Right kidney (tissue), 9 donors: ENCODE measurements at places on chromosomes 5 and 9.

DNA sequence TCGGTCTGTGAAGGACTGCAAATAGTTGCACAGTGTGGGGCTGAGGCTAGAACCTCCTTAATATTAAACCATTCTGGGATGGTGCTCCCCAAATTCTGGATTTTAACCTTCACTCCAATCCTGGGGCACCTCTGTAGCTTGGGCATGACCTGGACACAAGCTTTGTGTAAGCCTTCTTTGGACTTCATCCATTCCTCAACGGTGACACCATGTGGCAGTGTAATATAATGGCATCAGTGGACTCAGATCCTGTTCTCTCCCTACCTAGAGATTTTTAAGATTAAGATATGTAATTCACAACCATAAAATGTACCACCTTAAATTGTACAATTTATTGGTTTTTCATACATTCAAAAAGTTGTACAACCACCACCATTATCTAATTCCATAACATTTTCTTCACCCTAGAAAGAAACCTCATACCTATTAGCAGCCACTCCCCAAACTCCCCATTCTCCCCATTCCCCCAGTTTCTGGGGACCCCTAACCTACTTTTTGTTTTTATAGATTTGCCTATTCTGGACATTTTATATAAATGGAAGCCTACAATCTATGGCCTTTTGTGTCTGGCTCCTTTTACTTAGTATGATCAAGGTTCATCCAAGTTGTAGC lies 4.8 kb upstream of the PLGRKT start:
- peak; percentile 3 for DNase-seq

GRCh38 chr9:124045076-124045829 lies 33.7 kb downstream of the LHX2 start:
- DNase-seq: no peak

GRCh38 chr9:124125651-124125977 lies 114.0 kb downstream of the LHX2 start:
- no peak for DNase-seq

DNA sequence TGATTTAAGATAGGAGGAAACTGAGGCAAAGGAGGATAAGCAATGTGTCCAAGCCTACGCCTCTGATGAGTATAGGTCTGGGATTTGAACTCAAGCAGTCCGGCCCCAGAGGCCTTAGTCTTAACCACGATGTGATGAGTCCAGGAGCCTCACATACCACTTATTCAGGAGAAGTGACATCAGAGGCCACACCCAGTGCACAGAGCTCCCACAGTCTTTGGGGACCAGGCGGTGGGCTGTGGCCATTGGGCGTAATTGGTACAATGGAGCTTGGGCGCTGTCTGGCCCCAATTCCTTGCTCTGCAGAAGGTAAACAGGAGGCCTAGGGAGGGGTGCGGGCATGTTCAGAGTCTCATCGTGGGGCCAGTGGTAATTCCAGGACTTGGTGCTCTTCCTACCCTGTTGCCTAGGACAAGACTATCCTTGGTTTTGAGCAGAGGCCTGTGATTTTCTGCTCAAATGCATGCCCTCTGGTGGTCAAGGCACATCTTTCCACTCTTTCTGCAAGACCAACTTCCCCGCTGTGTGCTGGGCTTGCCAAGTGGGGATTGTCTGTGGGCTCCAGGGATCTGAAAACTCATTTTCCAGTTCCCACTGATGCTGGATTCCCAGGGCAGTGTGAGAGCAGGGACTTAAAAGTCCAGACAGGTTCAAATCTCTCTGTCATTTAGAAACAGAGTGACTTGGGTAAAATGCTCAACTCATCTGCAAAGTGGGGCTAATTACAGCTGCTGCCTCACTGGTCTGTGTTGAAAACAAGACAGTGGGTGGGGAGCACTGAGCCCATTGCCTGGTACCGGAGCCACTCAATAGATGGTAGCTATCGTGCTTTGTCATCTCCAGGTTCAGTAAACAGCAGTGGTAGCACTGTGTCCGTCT lies 15.8 kb downstream of the NDST1 start:
- DNase-seq: no peak

- DNase-seq: no peak
Measured at GRCh38 chr9:133726401-133727276, 11.5 kb downstream of the SARDH start.

DNA sequence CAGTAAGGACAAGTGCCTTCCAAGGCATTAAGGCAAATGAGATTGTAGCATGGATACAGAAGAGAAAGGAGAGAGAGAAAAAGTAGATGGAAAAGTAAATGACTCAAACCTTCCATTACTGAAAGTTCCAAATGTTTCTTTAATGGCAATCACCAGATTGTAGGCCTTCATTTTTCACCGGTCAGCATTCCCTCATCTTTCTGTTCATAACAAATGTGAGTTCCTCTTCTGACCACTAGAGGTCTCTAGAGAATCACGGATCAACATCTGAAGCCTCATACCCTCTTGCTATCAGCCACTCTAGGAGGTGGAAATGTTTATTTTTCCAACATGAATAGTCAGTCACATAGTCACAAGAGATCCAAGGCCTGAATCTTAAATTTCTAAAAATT lies 73.6 kb upstream of the RPS23 start:
- no peak for DNase-seq

DNA sequence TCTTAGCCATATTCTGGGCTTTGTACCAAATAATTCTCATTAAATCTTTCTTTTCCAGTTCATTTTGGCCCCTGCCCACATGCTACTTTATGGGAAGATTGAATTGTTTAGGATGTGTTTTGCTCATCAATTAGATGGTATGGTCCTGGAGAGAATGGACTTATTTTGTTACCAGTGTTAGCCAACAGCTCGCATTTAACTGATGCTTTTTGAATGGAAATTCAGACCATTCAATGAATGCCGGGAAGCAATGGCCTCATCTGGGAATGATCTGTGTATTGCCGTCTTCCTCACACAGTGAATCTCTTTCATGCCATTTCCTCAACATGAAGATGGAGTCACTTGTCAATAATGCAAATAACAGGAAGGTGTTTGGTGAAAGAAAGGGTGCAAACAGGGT lies 370.6 kb upstream of the PIK3R1 start:
- DNase-seq: no peak

GRCh38 chr5:31270396-31270795 lies 76.9 kb downstream of the CDH6 start:
- no peak for DNase-seq

- peak; percentile 21 for DNase-seq
Measured at GRCh38 chr9:5626727-5627634, 1.9 kb upstream of the RIC1 start.

- DNase-seq: no peak
Measured at GRCh38 chr5:65663804-65664521, 39.1 kb downstream of the SHLD3 start.

DNA sequence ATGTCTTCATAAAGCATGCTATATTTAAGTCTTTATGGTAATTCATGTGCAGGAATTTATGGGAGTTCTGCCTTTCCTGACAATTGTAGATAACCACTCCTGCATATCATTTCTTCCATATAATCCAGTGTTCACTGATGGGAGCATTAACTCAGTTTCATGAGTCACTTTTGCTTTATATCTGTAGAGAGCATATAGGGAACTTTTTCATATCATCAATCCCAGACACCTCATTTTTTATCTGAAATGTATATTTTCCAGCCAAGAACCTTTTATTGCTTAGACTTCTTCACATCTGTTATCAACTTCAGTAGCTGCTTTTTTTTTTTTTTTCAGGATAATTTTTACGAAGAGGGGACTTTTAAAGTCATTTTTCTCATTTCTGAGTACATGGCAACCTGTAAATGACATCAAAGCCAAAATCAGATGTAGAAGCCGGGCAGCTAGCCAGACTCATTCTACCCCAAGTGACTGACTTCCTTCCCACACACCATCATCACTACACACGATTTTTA lies 41.1 kb downstream of the NFX1 start:
- DNase-seq: no peak

DNA sequence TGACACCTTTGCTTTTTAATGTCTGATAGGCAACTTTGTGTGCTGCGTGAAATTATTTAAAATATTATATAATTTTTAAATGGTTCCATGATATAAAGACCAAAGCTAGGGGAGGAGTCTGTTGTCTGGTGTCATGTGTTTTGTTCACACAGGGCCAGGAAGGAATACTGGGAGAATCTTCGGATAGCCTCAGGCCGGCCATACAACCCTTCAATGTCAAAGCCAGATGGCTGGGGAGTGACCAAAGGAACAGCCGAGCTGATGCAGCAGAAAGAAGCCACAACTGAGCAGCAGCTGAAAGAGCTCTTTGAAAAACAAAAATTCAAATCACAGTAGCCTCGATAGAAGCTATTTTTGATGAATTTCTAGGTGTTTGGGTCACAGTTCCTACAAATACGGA lies 19.2 kb downstream of the BHMT start:
- DNase-seq: no peak

- no peak for DNase-seq
Measured at GRCh38 chr9:133682818-133683585, 46.8 kb downstream of the DBH start.

DNA sequence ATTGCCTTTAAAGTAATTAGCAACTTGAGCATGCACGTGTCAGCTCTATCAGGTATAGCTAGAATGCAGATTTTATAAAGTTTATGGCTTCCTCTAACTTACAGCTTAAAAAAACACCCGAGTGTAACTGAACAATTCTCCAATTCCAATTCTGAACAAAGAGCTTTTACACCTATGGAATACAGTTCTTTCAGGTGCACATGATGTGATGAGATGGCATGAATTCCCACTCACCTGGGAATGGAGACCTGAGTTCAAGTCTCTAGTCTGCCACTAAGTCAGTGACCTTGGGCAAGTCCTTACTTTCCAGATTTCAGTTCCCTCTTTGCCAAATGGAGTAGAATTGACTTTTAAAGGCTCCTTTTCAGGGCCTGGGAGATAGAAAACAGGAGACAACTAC lies 1.8 kb downstream of the ZFAND5 start:
- DNase-seq: no peak

GRCh38 chr5:45484781-45485180 lies 211.4 kb downstream of the HCN1 start:
- DNase-seq: no peak

GRCh38 chr5:172543484-172544298 lies 89.4 kb upstream of the SH3PXD2B start:
- DNase-seq: no peak

- no peak for DNase-seq
Measured at GRCh38 chr5:1268666-1269065, 26.2 kb downstream of the TERT start.

DNA sequence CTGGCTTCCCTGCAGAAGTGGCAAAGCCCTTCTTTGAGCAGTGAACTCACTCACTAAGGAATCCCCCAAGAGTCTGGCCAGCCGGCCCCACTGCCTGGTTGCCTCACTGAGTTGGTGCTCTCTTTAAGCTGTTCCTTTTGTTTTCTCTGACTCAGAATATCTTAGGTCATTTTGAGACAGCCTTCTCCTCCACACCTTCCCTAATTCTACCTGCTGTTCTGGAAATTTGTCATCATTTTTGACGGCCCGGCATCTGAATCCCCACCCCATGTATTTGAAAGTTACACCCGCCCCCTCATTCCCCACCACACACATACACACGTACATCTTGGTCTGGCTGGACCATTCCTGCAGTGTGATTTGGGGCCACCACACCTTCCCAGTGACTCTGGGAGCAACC lies 41.8 kb downstream of the FGF1 start:
- DNase-seq: no peak

- peak; percentile 0 for DNase-seq
Measured at GRCh38 chr5:179296150-179296821, 49.0 kb downstream of the ADAMTS2 start.

DNA sequence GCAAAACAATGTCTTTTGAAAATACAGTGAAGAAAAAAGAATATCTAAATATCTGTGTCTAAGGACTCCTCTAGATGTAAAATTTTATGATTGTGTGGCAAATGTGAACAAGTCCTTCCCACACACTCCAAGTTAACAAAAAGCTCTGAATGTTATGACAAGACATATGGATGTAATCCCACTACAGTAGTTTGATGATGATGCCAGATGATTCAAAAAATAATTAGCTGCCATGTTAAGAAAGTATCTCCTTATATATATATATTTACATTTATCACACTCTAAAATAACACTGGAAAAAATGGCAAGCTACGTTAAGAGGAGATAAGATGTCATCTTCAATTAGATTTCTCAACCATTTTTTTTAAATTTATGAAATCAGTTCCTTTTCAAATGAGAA lies 178.5 kb downstream of the NFIB start:
- DNase-seq: no peak

DNA sequence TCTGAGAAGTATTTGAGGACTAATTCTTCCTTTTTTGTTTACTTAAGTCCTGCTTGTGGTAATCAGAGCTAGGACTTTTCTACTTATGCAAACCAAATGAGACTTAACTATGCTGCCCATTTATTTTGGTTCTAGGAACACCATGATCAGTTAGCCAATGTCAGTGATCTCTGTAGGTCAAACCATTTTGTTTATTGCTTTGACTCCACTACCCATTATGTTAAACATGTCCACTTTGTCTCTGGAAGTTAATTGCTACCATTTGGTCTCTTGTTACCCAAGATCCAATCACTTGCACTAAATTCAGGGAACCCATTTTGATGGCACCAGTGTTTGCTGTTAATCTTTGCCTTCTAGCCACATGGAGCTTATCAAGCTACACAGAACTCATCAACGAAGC lies 161.9 kb downstream of the CCDC171 start:
- DNase-seq: no peak

DNA sequence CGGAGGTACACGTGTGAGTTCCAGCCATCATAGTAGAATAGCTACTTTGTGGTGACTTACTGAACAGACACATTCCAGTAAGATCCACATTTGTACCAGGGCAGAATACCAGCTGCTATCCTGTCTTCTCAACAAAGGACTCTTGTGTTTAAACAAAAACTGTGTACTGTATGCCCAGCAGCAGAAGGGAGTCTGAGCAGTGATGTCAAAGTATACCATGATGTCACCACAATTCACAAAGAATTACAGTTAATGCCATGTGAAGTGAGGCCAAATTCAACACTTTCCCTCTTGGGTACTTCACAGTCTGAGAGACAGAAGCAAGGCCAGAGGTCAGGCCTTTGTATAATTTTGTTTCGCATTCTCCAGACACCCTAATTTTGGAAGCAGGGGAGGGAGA lies 137.0 kb downstream of the ADAMTSL1 start:
- no peak for DNase-seq

GRCh38 chr9:133989625-133990365 lies 2.3 kb downstream of the VAV2 start:
- DNase-seq: peak; percentile 15

- no peak for DNase-seq
Measured at GRCh38 chr9:124132671-124133147, 121.1 kb downstream of the LHX2 start.

DNA sequence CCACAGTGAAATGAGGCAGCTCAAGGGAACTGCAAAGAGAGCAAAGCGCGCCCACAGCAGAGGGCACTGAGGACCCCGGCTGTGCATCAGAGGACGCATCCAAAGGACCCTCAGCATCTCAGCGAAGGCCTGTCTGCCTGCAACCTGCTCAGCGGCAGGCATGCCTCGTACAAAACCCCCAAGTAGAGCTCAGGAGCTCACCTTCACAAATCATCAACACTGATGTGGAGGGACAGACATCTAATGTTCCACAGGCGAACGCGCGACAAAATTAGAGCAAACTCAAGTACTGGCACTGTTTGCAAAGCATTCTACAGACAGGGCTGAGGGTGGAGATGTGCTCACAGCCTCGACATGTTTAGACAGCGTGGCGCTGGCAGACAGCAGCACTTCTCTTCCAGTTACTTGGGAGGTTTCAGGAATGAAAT lies 81.0 kb downstream of the DCP2 start:
- DNase-seq: no peak
